ENCODE measurements at places on chromosomes 2 and 18.
A peak's percentile ranks its signal among the peaks of the same experiment; 100 is the strongest.

GRCh38 chr2:14978845-14979244 is 346.3 kb downstream of the LRATD1 start:
- H3K27ac ChIP-seq: no peak overlapping the region
- H3K4me3 ChIP-seq: no peak overlapping the region
- H3K36me3 ChIP-seq: no peaks in the 10 kb centered on the region
- DNase-seq: no peak

DNA sequence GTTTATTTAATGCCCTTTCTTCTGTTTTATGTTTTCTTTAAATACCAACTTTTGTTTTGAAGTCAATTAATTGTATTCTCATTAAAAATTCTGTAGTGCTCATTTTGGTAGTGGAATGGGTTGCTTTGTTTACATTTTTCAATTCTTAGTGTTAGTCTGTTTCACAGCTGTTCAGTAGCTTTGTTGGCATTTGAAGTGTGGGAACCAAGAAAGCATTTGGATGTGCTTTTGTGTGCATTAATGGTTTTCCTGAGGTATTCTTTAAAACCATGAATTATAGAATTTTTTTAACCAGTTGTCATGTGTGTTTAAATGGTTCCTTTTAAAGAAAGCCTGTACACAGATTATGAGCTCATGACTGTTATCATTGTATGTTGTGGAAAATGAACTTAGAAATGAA is 19.7 kb downstream of the MIB1 start:
- DNase-seq: no peak
- no peaks in the 10 kb centered on the region for H3K27me3 ChIP-seq
- H3K27ac ChIP-seq: no peak overlapping the region
- peaks cover 8% of the 10 kb centered on the region for H3K4me1 ChIP-seq

- no peaks in the 10 kb centered on the region for H3K36me3 ChIP-seq
- H3K27ac ChIP-seq: no peak overlapping the region
- H3K27me3 ChIP-seq: no peaks in the 10 kb centered on the region
- H3K4me1 ChIP-seq: no peaks in the 10 kb centered on the region
- no peak for DNase-seq
Measured at GRCh38 chr2:149422337-149422990, 92.1 kb downstream of the LYPD6 start.

DNA sequence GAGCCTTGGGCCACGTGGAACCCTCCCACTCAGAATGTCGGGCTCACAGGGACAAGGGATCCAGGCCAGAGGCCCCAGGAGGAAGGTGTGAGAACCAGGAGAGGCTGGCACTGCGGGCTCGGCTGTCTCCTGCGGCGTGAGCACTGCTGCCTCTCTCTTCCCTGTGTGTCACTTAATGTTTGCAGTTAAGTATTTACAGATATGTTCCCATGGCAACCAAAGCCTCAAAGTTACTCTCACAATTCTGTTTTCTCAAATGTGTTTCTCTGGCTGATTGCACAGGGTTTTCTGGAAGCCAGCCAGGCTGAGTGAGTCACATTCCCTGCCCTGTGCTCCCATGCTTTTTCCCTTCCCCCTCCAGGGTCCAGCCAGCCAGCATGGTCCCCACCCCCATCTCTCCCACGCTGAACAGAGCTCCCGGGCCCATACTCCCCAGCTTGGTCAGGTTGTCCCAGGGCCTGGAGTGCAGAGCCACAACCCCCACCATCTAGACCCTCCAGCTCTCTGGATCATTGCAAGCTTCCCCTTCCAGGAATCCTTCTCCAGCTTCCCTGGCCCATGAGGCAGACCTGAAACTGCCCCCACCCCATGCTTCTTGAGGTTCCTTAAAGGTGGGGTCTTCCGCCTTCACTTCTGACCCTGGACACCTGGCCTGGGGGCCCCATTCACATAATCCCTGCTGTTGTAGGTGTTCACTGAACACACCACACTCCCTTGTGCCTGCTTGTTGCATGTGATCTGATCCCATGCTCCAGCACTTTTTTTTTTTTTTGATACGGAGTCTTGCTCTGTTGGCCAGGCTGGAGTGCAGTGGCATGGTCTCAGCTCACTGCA is 265.9 kb downstream of the CELF4 start:
- peaks cover 7% of the 10 kb centered on the region for H3K4me1 ChIP-seq
- DNase-seq: peak; percentile 96
- H3K36me3 ChIP-seq: no peaks in the 10 kb centered on the region
- H3K4me3 ChIP-seq: no peak overlapping the region
- no peaks in the 10 kb centered on the region for H3K27me3 ChIP-seq

All from ovary (tissue), 10 donors.